ENCODE measurements at places on chromosomes 7 and 10.

DNA sequence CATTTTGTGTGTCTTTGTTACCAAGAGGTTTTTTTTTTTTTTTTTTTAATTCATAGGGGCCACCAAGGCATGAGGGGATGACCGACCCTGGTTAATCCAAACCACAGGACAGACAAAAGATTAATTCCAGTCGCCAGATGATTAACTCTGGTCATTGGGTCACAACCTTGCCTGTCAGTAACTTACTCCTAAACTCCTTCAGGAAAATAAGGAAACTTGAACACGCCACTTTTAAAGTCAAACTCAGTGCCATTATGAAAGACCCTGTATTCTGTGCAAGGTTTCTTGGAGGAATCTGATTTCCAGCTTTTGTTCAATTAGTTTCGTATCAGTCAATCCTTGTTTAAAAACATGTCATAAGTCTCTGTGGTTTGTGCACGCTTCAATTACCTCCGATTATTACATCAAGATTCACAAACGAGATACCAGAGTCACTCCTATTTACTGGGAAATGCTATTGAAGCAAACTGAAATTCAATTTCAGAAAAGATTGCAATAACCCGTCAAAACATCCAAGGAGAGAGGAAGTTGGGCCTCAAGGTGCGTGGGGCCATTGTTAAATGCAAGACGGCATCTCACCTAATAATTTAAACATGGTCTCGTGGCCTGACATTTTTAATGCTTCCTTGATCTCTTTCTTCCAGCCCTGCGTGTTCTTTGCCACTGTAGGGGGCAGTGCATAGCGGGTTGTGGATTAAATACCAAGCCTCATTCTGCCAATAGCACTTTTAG, 44.0 kb downstream of the NRP1 start:
- DNase-seq, result no peak

DNA sequence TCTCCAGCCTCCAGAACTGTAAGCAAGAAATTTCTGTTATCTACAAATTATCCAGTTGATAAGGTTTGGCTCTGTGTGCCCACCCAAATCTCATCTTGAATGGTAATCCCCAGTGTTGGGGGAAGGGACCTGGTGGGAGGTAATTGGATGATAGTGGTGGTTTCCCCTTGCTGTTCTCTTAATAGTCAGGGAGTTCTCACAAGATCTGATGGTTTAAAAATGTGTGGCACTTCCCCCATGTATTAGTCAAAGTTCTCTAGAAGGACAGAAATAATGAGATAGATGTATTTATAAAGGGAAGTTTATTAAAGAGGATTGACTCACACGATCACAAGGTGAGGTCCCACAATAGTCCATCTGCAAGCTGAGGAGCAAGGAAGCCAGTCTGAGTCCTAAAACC, 56.2 kb upstream of the APBB1IP start:
- DNase-seq, result no peak

GRCh38 chr10:116774728-116775151, 32.4 kb upstream of the HSPA12A start:
- DNase-seq, result no peak

DNA sequence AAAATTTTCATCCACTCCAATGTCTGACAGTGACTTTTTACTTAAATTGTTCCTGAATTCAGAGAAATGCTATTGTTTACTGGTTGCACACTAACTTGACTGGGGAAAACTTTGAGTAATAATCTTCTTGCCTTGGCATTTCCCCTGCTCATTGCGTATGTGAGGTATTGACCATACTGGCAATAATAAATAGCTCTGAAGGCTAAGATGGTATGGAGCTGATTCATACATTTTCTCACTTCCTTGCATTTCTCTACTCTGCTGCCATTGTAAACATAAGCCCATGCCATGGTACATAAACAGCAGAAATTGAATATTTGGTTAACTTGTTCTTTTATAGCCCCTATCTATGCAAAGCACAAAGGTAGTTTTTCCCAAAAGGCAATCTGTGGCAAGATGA, 290.0 kb downstream of the RNLS start:
- DNase-seq, result no peak

- DNase-seq, result no peak
Observed at GRCh38 chr7:85469446-85470010, 282.7 kb upstream of the SEMA3D start.

- no peak for DNase-seq
Observed at GRCh38 chr7:27164367-27165088, 809 bp downstream of the HOXA9 start.

DNA sequence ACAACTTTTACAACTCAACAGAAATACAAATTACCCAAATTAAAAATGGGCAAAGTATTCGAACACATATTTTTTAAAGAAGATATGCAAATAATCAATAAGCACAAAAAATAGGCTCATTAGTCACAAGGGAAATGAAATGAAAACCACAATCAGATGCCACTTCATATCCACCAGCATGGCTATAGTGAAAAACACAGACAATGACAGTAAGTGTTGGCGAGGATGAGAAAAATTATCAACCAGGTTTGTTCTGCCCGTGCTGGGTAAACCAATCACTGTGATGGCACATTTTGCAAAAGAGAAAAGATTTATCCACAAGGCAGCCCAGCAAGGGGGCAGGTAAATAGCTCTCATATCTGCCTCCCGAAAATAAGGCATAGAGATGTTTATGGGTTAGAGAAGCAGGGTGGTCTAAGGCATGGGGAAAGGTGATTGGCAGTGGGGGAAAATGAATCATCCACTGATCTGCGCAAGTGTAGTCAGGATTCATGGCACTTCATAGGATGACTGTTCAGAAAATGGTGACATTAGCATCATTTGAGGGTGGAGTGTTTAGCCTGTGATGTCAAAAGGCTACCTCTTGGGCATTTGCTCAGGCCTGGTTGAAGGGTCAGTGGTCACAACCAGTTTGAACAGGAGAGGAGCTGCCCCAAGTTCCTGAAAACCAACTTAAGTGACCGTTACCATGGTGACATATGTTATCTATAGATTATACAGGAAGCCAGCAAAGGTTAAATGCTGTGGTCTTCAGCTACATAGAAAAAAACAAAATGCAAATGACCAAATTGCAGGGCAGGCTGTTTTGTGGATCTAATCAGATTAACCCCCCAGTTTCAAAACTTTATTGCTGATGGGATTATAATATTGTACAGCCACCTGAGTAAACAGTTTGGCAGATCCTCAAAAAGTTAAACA, 8.0 kb upstream of the CFAP70 start:
- no peak for DNase-seq

DNA sequence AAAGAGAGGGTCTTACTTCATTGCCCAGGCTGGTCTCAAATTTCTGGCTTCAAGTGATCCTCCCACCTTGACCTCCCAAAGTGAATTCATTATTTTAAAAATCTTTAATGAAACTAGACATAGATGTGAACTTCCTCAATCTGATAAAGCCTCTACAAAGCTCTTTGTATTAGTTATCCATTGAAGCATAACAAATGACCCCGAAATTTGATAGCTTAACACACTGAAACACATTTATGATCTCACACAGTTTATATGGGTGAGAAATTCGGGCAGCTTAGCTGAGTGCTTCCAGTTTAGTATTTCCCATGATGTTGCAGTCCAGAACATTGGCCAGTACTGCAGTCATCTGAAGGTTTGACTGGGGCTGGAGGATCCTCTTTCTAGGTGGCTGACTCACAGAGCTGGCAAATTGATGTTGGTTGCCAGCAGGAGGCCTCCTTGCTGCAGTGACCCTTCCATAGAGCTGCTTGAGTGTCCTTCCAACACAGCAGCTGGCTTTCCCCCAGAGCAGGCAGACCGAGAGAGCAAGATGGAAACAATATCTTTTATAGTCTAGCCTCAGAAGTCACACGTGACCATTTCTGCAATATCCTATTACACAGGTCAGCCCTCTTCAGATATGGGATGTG, 16.6 kb upstream of the WNT8B start:
- no peak for DNase-seq
